ENCODE measurements at places on chromosomes 13 and 19. TPM values are rescaled to one million over a fixed set of nuclear protein-coding genes. Genes with fewer than 3 reads are reported as not detected.

DNA sequence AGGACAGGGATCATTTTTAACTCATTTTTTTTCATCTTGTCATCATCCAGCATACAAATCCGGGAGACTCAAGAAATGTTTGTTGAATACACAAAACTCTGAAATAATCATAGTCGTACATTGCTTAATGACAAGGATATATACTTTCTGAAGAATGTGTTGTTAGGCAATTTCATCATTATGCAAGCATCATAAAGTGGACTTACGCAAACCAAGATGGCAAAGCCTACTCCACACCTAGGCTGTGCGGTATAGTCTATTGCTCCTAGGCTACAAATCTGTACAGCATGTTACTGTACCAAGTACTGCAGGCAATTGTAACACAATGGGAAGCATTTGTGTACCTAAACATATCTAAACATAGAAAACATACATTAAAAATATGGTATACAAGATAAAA is 264.1 kb downstream of the TSHZ3 start:
- DNase-seq = no peak

DNA sequence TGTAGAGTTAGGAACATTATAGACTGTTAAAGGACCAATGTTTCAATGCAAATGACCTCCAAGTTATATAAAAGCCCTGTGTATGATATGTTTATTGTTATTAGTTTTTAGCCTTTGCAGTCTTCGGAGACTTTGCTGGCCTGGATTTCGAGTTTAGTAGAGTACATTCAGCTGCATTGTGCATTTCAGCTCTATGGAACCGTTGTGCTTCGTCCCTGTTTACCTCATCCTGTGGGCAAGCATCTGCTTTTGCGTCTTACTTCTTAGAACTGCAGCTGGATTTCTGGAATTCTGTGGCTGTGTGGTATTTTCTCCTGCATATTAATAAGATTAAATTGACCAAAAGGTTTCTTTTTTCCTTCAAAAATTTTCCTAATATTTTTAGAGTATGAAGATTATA is 138.6 kb downstream of the KCNRG start:
- no peak for DNase-seq

GRCh38 chr13:32272021-32272683 is 43.0 kb downstream of the ZAR1L start:
- no peak for DNase-seq

Gene ZNF599
- total RNA-seq = 4.4 TPM

Data from left ventricle myocardium inferior (tissue), 1 donor.